ENCODE measurements at places on chromosomes 7 and 10.

DNA sequence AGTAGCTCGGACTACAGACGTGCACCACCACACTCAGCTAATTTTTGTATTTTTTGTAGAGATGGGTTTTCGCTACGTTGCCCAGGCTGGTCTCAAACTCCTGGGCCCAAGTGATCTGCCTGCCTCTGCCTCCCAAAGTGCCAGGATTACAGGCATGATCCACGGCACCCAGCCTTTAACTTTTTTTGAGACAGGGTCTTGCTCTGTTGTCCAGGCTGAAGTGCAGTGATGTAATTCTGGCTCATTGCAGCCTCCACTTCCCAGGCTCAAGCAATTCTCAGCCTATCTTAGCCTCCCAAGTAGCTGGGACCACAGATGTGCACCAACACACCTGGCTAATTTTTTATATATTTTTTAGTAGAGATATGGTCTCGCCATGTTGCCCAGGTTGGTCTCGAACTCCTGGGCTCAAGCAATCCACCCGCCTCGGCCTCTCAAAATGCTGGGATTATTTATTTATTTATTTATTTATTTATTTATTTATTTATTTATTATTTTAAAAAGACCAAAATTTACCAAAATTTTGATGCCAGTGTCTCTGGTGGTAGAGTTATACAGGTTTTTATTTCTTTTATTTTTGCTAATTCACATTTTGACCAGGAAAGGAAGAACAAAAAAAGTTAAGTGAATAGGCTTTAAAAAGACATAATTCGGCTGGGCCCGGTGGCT lies 25.0 kb upstream of the ATP6V0A4 start:
- DNase-seq, result no peak

DNA sequence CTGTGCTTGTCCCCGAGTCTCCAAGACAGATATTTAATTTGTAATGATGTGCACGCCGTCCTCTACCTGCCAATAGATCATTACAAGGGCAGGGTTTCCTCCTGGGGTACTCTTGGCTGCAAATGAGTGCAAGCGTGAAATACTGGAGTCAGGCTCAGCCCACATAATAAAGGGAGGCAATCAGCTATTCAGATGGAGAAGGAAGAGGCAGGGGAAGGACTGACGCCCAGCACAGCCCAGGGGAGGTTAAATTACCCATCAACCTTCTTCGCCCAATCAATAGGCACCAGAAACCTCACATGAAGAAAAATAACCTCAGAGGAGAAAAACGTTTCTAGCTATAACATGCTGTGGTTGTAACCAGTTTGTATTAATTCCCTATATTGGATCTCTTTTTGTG lies 544.9 kb upstream of the ADARB2 start:
- DNase-seq, result no peak

DNA sequence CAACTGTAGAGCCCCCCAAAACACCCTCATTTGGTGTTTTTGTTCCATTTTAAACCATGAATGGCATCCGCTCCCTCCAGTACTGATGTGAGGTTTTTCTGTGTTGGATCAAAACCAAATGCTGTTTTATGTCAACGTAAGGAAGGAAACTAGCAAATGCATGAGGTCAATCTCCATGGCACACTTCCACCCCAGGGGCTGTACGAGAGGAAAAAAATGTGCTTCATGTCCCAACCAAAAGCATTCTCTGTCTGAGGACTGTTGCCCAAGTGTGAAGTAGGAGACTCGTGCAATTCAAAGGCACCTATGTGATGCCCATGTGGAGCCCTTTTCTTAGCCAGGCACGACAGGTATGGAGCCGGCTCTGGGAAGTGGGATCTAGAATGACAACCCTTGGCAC lies 180.3 kb upstream of the MKI67 start:
- no peak for DNase-seq

DNA sequence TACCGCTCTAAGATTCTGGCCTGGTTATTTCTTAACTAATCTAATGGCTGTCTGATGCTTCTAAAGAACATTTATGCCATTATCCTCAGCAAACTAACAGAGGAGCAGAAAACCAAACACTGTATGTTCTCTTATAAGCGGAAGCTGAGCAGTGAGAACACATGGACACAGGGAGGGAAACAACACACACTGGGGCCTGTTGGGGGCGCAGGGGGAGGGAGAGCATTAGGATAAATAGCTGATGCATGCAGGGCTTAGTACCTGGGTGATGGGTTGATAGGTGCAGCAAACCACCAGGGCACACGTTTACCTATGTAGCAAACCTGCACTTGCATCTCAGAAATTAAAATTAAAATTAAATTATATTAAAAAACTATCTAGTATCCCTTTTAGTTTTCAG lies 853.5 kb downstream of the GATA3 start:
- no peak for DNase-seq

DNA sequence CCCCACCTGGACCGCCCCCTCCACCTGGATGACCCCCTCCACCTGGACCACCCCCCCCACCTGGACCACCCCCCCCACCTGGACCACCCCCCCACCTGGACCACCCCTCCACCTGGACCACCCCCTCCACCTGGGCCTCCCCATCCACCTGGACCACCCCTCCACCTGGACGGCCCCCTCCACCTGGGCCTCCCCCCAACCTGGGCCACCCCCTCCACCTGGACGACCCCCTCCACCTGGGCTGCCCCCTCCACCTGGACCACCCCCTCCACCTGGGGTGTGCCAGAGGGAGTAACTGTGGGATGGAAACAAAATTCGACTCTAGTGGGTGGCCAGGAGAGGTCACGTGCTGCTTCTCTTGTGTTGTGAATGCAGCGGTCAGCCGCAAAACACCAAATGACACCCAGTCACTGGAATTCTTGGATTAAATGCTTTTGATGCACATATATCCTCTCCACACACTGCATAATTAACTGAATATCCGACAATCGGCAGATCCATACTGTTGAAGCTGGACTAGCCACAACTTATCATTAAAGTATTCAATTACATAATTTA lies 316.7 kb downstream of the PTPRN2 start:
- no peak for DNase-seq

DNA sequence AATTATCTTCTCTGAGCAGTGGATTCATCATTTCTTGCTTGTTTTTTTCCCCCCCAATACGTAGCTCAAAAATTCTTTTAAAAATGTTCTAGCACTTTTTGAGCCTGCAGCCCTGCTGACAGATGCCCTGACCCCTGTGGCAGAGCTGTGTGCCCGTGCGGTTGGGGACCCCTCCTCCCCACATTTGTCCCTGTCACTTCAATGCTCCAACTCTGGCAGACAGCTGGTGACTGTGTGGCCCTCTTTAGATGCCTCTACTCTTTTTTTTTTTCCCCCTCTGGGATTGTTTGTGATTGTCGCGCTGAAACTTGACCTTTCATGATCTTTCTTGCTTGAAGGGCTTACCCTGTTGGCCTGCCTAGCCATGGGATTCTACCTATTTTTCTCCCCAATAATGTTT lies 214.1 kb downstream of the TMEM178B start:
- no peak for DNase-seq

- DNase-seq, result no peak
Observed at GRCh38 chr7:31734456-31734855, 47.4 kb downstream of the PPP1R17 start.

GRCh38 chr10:113985297-113985844 lies 58.3 kb upstream of the ADRB1 start:
- no peak for DNase-seq

GRCh38 chr7:485188-486081 lies 34.2 kb downstream of the PDGFA start:
- DNase-seq, result no peak

- DNase-seq, result no peak
Observed at GRCh38 chr10:3868271-3868664, 83.3 kb upstream of the KLF6 start.

GRCh38 chr10:92690211-92690914 lies 608 bp downstream of the HHEX start:
- DNase-seq, result no peak

DNA sequence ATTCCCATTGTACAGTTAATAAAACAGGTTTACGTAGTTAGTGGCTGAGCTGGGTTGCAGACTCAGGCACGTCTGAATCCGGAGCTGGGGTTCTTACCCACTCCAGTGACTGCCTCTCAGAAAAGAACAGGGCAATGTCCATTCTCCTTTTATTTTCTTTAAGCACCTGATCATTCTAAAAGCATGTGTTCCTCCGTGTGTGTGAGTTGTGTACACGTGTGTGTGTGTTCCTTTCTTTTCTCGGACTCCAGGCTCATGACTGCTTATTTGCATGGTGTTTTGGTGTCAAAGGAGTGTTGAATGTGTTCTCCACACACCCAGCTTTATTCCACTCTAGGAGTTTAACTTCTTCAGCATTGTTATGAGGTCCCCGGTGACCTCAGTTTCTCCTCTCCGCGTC lies 260.1 kb downstream of the SNX10 start:
- DNase-seq, result no peak

DNA sequence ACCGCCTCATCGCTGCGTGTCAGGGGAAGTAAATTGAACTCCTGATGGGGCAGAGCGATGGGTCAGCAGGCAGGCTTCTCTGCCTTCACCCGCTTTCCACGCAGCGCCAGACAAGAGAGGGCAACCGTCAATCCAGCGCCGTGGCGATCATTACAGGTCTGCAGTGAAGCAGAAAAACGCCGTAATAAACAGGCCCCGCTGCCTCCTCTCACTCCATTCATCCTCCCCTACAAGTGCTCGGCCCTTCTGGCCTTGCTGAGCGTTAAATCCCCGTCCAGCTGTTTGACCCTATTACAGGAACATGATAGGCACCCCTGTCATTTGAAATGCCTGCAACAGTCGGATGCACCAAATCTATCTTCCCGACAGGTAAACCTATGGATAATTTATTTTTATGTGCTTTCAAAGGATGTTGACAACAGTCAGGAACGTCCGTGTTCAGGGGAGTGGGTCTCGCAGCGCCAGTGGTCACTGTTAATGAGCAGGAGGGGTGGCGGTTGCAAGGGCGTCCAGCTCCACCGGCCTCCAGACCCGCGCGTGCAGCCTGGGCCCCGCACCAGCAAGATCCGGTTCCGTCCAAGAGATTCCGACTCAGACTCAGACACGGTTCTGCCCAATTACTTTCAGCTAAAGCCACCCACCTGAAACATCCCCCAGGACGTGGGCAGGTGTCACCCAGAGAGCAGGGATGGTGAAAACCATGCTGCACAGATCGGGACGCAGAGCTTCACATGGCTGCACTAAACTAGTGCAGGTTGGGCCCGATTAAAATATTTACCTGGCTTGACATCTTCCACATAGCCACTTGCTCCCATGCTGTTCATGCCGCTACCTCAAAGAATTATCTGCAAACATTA lies 508.0 kb upstream of the MGMT start:
- DNase-seq, result no peak

DNA sequence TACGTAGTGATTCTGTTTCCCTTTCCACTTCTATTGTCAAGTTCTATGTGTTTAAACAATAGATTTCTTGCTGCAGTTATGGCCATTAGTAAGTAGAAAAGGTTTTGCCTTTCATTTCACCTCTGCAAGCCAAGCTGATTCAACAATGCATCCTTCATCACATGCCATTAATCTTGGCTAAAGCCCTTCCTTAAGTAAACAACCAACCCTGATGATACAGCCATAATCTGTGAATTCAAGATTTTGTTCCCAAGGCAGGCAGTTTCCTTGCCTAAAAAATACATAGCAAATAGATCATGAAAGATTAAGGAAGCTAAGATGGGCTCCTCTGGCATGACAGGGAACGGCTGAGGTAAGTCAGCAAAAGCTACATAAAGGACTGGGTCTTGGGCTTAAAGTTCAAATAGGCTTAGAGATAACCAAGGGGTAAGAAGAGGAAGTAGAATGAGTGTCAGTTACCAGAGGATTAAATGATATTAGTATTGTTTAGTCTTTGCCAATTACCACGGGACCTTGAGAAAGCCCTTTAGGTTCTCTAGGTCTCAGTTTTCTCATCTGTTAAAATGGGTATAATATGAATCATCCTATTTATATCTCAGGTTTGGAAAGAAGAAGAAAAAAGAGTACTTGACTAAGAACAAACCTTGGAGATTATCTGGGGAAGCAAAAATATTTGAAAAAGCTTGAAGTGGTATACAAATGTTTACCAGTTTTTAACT lies 35.9 kb upstream of the ANK3 start:
- DNase-seq, result no peak

DNA sequence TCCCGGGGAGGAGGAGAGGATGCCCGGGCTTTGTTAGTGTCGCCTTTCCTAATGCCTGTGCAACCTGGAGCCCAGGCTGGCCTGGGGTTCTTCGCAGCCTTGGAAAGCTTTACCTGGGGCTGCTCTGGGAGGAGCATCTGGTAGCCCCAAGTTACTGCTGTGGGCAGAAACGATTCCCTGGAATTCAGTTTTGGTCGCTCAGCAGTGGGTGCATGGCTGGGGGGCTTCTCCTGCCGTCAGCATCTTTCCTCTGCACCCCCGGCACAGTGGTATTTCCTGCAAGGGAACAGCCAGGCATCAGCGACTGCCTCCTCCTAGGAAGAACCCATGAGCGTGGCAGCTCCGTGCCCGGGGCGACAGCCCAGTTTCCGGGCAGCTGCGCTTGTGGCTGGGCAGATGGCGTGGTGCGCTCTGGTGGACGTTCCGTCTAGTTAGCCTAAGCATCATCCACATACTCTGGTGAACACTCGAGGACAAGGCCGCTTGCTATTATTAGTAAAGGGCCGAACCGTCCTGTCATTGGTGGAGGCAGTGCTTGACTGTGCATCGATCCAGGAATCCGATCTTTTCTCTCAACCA lies 107.0 kb upstream of the BTBD16 start:
- DNase-seq, result no peak

- DNase-seq, result no peak
Observed at GRCh38 chr7:17136126-17136525, 162.3 kb upstream of the AHR start.

DNA sequence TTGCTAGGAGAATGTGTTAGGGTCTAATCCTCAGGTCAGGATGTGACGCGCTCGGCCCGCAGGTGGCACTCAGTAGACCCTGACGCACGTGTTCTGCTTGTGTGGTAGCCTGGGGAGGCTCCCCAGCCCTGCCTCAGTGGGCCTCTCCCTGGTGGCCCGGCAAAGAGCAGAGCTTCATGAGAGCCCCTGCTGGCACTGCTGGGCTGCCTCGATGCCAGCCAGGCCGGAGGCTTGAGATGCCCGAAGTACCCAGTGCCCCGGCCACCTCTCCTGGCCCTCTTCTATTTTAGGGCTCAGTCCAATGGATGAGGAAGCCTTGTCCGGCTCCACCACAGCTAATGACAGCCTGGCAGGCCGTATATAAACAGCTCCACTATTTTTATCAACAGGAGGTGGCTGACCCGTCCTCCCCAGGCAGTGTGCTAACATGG lies 42.0 kb downstream of the PRF1 start:
- DNase-seq, result no peak

- no peak for DNase-seq
Observed at GRCh38 chr7:150566123-150566522, 1.1 kb upstream of the GIMAP4 start.
